ENCODE measurements at places on chromosomes 12 and 14.

DNA sequence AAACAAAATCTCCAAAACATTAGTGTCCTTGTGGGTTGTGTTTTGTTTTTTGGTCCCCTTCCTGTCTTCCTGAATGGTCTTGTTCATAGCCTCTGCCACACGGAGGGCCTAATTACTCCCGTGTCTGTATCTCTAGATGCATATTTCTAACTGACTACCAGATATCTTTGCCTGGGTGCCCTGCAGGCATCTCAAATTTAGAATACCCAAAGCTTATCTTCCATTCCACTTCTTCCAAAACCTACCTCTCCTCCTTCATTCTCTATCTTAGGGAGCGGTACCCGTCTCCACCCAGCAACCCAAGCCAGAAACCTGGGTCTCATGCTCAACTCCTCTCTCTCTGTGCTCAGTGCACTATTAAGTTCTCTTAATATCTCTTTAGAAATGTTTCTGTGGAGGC lies 10.9 kb upstream of the METAP2 start:
- DNase-seq: no peak

DNA sequence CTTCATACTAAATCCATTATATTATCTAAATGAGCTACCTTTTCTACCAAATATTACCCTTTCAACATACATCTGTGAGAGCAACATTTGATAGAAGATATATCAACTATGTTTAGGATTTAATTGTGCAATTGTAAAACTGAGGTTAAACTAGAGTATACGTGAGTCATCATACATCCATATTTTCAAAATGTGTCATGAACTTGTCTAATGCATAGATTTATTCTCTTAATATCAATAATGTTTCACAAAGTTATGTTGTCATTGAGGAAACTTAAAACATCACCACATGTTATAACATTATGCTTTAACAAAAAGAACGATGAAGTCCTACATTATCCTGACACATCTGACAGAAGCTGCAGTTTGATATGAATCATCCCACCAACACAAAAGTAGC lies 645.5 kb upstream of the NOVA1 start:
- DNase-seq: no peak

GRCh38 chr12:32102234-32102633 lies 4.4 kb upstream of the BICD1 start:
- DNase-seq: no peak

DNA sequence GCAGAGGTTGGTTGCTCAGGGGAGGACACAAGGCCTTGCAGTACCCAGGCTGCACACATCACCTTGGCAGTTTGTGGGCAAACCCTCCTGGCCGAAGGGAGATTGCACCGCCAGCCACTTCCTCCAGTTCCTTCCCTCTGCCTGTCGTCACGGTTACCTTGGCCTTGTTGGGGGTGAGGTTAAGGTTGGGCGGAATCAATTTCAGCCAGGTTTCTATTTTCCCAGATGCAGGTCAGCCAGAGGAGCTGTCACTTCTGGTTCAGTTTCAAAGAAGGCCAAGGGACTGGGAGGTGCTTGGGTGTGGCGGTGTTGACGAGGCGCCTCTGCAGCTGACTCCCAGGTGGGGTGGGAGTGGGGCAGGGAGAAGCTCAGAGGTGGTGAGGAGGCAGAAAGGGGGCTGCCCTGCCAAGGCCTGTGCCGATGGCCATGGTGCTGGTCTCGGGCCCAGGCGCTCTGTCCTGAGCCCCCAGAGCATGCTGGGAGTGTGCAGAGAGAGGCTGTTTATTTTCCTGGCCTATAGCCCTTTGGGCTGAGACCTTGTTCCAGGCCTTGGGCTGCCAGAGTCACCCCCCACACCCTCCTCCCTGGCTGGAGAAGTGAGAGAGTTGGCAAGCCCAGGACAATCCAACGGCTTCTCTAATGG lies 31.4 kb downstream of the JDP2 start:
- peak; percentile 83 for DNase-seq

GRCh38 chr12:28800129-28800528 lies 348.9 kb upstream of the FAR2 start:
- no peak for DNase-seq

DNA sequence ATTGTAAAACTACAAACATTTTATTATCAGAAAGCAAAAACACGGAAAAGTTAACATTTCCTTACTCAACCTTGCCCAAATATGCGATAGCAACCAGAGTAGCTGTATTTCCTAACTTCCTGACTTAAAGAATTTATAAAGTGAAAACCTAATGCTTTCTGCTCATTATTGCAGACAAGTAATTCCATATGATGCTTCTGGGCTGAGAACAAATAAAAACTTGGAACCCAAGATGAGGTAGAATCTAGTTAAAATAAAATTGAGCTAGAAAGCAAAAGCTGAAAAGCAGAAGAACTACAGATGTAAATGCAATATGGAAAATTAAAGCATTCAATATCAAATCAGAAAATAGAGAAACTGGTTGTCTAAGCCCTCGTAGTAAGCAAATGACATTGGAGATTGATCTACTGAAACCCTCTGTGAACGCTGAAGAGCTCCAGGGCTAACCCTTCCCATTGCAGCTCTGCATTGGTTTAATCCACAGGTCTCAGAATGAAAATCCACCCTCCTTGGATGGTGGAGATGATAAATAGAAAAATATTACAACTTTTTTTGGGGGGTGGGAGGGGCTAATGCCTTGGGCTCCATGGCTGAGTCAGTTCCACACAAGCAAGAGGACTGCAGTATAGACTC lies 40.7 kb downstream of the CORO1C start:
- no peak for DNase-seq

- DNase-seq: no peak
Observed at GRCh38 chr12:1972856-1973317, 31.4 kb downstream of the DCP1B start.

- peak; percentile 58 for DNase-seq
Observed at GRCh38 chr12:81128930-81129554, 51.2 kb downstream of the ACSS3 start.

DNA sequence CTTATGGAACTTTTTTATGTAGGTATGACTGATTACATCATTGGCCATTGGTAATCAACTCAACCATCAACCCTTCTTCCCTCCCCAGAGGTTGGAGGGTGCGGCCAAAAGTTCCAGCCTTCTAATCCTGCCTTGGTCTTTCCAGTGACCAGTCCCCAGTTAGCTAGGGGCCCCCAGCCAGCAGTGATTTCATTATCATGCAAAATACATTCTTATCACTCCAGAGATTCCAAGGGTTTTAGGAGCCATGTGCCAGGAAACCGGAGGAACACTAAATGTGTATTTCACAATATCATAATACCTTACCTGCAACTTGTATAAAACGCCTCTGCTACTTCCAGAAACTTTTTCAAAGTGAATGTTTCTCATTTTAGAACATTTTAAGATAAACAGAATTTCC lies 181.5 kb upstream of the PELI2 start:
- no peak for DNase-seq

DNA sequence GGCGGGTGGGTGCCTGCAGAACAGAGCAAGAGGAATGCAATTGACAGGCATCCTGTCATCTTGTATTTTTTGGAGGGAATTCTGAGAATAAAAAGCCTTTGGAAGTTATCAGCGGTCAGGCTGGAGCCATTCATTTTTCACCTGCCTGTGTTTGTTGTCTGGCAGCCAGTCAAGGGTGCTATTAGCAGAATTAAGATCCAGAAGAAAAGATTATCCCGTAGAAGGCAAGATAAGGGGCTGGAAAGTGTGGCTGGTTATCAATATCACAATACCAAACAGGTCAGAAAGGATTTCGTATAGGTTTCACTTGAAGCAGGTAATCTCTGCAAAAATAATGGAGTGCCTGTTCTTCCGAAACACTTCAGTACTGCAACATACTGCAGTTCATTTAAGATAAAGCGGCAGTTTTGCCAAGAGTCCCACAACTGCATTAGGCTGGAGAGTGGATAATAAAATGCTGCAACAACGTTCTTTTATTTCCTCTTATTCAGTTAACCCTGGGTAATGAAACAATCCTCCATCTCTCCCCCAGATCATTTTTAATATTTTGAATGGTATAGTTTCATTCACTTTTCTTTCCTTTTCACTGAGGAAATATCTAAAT lies 171.2 kb upstream of the CDKN3 start:
- no peak for DNase-seq

- no peak for DNase-seq
Observed at GRCh38 chr14:91307046-91307445, 62.5 kb upstream of the GPR68 start.

DNA sequence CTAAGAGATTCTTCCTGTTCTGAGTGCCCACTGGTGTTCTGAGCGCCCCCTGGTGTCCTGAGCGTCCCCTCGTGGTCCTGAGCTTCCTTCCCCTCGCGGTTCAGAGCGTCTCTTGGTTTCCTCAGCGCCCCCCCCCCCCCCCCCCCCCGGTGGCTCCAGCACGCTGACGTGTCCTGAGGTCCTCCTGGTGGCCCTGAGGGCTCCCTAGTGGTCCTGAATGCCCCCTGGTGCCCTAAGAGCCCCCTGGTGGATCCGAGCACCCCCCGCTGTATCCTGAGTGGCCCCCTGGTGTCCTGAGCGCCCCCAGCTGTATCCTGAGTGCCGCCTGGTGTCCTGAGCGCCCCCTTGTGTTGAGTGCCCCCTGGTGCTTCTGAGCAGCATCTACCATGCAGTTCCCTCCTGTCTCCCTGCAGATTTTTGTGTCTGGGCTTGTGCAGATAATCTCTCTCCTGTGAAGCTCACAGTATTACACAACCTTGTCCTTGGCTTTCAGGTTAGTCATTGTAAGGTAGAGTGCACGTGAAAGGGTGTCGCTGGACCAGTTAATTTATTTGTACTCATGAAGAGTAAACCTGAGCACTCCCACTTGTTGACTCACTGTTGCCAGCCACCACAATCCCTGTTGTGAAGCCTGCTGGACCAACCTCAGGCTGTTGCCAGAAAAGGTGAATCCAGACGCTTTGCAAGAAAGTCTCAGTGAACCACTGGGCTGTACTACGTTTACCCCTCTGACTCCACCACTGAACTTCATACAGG lies 1168.4 kb downstream of the TMEM121 start:
- peak; percentile 81 for DNase-seq

- DNase-seq: no peak
Observed at GRCh38 chr14:40652089-40652691, 954.5 kb upstream of the LRFN5 start.

DNA sequence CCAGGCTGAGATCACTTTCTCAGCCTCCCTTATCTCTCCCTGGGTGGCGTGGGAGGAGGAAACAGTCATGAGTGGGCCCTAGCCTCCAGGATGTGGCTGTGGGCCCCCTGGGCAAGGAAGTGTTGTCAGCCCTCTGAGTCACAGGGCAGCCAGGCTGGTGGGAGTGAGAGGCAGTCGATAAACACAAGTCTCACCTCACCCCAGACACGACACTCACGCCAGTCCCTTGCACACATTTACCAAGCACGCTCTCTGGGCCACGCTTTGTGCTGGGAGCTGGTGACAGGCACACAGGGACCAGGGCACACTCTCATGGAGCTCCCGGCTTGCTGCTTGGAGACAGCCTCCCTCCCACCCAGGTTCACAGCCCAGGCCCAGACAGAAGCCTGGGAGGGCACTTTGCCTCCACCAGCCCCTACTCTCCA lies 1.9 kb upstream of the KRT79 start:
- peak; percentile 91 for DNase-seq

DNA sequence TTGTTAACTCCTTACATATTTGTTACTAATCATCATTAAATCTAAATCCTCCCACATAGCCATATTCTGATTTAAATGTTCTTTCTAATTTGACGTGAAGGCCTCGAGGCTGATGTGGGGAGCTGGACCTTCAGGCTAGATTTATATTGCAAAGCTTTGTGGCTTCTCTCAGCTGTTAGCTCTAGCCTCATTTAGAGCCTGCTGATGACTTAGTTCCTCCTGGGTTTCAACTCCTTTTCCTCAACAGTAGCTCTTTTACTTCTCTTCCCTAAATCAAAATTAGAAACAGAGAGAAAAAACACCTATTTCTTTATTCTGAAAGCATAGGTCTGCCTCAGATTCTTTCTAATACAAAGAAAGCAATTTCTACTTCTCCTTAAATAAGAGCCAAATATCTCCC lies 477.5 kb upstream of the CCDC196 start:
- no peak for DNase-seq

GRCh38 chr12:108592033-108592909 lies 5.6 kb downstream of the TMEM119 start:
- no peak for DNase-seq

DNA sequence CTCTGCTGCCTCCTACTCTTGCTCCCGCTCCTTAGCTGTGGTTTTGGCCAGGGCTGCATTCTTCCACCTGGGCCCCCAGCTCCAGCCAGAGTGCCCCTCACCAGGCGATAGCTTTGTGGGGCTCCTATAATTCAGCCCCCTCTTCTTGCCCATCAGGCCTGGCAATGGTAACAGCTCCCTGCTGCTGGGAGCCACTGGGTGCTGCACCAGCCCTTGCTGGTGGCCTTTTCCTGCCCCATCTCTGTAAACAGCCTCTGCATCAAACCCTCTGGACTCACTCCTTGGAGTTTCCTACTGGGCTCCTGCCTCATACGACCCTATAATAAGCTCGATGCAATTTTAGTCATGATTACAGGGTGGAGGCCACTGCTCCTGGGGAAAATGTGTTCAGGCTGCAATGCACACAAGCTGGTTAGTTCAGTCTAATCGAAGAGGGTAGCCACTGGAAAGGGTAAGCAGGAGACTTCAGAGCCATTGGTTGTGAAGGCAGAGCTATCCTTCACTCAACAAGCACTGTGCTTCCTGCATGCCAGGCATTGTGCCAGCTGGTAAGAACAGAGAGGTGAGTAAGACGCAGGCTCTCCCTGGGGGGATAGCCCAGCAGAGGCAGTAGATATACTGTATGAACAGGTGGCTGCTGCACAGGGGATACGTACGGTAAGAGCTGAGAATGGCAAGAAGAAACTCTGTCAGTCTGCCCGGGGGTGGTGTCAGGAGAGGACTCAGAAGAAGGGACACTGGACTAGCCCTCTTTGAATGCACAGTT lies 24.7 kb downstream of the CLMN start:
- DNase-seq: no peak

- DNase-seq: no peak
Observed at GRCh38 chr12:50618864-50619609, 114.3 kb downstream of the DIP2B start.

GRCh38 chr12:109571773-109572505 lies 1.4 kb downstream of the MMAB start:
- DNase-seq: no peak

- peak; percentile 88 for DNase-seq
Observed at GRCh38 chr12:50070314-50071060, 13.1 kb downstream of the ASIC1 start.

DNA sequence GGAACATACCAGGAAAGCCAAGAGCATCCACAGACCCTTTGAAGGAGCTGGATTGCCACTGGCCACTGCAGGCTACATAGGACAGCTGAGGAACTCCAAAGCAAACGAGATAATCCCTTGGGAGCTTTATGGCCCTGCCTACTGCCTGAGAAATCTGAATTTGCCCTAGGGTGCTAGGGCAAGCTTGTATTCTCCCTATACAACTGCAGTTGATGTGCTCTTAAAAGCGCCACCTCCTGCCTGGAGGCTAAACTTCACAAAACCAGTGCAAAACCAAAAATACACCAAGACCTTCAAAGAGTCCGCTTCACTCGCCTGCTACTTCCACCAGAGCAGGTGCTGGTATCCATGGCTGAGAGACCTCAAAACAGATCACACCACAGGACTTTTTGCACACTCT lies 99.6 kb upstream of the KRR1 start:
- DNase-seq: peak; percentile 4
